ENCODE measurements at places on chromosomes 2 and 18.

DNA sequence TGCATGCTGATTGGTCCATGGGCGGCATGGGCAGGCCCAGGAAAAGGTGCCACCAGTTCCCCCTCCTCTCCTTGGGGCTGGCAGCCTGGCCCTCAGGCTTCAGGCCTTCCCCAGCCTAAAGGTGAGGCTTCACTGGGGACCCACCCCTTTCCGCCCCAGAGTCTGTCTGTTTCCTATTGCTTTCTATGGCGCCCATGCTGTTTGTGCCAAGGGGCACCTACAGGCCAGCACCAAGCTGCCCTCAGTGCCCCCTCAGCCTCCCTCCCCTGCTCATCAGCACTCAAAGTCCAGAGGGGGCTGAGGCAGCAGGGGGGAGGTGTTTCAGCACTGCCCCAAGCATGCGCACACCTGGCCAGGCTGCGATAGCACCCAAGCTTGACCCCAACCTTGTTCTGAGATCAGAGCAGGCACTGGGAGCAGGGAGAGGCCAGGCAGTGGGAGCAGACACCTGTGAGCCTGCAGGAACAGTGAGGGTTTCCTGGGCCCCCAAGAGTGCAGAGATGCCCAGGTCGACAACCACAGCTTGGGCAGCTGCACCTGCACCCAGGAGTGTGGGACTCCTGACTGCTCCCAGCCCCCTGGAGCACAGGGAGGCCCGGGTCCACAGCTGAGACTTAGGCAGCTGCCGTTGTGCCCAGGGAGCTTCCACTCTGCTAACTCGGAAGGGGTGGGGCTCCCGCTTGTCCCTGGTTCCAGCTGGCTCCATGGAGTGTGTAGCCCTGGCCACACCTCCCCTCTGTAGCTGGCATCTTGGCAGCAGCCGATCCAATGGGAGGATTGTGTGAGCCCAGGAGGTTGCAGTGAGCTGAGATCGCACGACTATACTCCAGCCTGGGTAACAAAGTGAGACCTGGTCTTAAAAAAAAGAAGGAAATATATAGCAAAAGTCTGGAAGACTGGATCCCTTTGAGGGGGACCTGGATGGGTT is 69.1 kb downstream of the NCAPH start:
- DNase-seq, result no peak

DNA sequence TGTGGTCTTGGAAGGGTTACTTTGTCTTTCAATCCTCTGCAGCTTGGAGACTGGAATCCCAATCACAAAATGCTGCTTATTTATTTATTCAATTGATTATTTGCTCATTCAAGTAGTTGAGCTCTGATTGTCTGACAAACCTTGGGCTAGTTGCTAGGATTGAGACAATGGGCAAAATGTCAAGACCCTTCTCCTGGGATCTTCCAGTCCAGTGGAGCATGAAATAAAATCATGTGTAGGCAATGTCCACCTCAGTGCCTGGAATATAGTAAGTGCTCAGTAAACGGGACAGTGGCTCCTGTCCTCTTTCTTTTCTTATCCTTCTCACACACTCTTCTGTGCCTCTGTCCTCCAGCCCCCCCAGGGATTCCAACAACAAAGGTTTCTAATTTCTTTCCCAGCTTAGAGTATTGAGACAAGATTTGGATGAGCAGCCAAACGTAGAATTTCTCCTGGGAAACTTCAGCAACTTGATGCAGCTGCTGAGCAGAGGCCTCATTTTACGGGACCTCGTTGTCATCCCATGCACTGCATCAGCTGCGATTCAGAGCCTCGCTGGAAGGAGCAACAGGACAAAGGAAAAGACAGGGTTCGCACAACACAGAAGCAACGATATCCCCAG is 545.0 kb downstream of the SOX11 start:
- DNase-seq, result no peak

- no peak for DNase-seq
Observed at GRCh38 chr2:230564805-230565779, 147.6 kb upstream of the CAB39 start.

- no peak for DNase-seq
Observed at GRCh38 chr2:33660416-33661123, 61.5 kb upstream of the FAM98A start.

DNA sequence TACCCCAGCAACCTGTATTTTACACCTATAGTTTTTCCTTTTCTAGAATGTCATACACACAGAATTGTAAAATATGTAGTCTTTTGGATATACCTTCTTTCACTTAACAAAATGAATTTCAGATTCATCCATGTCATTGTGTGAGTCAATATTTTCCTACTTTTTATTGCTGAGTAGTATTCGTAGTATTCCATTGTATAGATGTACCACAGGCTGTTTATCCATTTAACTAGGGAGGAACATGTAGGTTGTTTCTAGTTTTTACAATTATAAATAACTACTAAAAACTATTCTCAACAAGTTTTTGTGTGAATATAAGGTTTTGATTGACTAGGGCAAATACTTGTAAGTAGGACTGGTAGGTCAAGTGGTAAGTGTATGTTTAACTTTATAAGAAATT is 187.4 kb downstream of the ACOXL start:
- DNase-seq, result no peak

DNA sequence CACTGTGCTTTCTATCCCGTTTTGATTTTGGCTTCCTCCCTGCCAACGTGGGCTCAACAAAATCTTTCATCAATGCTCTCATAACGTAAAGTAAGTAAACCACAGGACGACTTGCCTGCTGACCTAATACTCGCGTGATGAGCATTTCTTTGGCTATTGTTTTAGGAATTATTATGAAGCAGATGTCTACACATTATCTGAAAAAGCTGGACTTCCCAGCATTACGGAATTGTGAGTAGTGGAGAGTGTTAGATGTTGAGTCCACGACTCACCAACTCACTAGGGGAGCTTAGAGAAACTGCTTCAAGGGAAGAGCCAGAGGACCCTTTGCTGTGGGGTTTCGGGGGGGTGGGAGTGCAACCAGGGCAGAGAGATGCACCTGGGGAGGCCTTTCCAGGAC is 21.9 kb downstream of the HJURP start:
- no peak for DNase-seq

DNA sequence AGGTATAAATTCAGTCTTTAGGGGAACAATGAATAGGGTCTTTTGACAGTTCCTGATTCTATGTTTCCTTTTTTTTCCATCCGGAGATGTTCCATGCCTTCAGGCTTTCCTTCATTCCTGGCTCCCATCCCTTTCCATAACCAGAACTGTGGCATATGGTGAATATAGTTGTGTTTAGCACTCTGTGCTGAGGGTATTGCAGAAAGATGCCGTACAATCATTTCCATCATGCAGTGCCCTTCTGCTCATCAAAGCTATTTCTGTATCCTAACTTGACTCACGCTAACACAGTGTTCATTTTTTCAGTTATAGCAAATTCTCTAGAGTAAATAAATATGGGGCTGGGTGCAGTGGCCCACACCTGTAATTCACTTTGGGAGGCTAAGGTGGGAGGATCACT is 131.9 kb upstream of the EML6 start:
- DNase-seq, result no peak

GRCh38 chr2:58601017-58601416 is 359.9 kb upstream of the FANCL start:
- DNase-seq, result no peak

GRCh38 chr2:105395691-105396090 is 3.2 kb downstream of the FHL2 start:
- DNase-seq, result no peak

DNA sequence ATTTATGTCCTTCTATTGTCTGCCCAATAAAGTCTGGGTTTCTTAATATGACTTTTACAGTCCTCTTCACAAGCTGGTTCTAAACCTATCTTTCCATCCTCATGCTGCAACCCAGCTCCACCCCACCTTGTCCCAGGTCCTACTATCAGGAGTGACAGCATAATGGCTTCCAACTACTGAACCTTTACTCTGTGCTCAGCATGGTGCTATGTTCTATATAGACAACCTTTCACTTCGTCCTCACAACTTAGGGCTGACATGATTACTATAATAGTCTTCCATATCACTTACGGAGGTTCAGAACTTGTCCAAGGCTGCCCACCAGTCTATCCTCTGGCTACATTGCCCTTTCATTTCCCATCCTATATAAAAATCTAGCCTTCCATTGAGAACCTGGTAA is 256.8 kb downstream of the ALK start:
- DNase-seq, result no peak

DNA sequence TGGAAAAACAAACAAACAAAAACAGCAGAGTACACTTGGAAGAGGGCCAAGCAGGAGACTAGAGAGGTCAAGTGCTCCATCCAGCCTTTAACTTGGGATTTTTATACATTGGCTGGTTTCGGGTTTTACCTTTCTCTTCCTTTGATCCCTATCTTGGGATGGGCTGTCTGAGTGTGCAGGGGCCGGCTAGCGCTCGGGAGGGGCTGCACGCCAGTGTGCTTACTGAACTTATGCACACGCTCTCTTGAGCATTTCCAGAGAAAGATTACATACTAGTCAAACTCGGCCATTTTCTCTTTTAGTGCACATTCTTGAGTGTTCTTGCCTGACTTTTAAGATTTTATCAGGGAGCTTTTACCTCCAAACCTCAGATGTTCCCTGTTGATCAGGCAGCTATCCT is 707.8 kb downstream of the DSC3 start:
- DNase-seq, result no peak

DNA sequence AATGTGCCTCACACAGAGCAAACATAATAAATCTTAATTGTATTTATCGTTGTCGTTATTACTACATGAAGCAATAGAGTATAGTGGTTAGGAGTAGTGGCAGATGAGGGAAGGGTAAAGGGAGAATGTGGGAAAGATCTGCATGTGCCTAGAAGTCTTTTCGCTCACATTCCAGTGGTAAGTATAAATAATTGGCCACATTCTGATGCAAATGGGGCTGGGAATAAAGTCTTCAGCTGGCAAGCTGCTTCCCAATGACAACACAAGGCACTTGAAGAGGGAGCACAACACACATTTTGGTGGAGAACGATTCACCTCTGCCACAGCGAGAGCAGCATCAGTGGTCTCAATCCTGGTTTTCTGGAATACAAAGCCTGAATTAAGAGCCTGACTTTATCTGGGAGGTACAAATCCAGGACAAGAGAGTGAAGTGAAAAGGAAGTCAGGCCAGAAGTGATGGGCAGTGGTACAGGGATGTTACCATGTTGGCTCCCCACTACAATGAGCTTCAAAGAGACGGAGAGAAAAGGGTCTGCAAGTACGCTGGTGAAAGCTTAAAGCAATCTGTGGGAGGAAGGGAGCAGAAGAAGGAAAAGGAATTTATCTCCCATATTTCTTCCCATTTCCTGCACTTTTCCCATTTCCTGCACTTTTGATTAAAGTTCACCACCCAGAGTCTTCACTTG is 112.3 kb downstream of the ARHGAP15 start:
- DNase-seq, result no peak

DNA sequence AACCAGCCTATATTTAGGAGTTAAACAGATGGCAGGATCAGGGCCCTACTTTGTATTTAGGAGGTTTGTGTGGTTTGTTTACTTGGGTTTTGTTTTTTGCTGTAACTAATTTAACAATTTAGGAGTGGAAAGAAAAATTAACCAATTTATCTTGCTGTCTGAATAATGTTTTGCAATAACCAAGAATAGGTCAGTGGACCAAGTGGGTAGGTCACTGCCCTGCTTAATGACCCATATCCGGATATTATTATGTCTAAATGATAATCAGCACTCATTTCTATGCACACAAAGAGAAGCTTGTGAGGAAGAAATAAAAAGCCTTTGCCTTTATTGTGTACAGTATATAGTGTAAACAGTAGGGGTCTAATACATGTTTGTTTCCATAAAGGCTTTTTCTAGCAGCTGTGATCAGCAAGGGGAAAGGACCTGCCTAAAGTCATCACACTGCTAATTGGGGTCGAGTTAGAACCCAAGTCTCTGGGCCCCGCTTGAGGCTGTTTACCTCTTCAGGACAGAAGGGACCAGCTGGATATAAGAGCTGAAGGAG is 76.6 kb downstream of the TGOLN2 start:
- no peak for DNase-seq

- DNase-seq, result no peak
Observed at GRCh38 chr2:5766056-5766455, 73.9 kb downstream of the SOX11 start.

GRCh38 chr18:79494936-79495335 is 99.2 kb downstream of the NFATC1 start:
- DNase-seq, result no peak

- no peak for DNase-seq
Observed at GRCh38 chr18:26470011-26470637, 78.2 kb downstream of the KCTD1 start.

DNA sequence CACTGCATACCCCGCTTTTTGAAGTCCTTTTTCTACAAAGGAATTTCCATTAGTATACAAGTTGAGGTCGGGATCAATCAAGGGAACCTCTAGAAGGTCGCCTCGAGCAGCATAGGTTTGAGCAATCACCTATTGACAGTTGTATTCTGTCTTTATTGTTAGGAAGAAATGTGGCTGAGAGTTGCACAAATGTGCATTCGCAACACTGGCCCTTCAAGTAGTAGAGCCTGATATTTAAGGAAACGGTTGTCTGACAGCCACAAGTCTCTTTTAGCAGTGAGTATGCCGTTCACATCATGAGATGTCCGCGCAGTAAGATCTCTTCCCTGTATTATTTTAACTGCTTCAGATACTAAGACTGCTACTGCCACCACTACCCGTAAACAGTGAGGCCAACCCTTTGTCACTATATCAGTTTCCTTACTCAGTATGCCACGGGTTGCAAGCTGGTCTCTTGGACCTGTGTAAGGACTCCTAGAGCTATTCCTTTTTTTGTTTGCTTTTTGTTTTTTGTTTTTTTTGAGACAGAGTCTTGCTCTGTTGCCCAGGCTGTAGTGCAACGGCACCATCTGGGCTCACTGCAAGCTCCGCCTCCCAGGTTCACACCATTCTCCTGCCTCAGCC is 10.0 kb upstream of the STARD7 start:
- no peak for DNase-seq

DNA sequence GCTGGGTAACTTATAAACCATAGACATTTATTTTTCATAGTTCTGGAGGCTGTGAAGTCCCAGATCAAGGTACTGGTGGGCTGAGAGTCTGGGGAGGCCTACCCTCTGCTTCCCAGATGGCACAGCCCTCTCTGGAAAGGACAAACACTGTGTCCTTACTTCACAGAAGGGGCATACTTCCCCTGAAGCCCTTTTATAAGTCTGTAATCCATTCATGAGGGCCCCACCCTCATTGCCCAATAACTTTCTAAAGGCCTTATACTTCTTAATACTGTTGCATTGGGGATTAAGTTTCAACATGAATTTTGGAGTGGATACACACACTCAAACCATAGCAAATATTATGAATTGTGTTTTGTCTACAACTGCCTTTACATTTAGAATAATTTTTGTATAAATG is 36.0 kb downstream of the ATIC start:
- DNase-seq, result no peak

DNA sequence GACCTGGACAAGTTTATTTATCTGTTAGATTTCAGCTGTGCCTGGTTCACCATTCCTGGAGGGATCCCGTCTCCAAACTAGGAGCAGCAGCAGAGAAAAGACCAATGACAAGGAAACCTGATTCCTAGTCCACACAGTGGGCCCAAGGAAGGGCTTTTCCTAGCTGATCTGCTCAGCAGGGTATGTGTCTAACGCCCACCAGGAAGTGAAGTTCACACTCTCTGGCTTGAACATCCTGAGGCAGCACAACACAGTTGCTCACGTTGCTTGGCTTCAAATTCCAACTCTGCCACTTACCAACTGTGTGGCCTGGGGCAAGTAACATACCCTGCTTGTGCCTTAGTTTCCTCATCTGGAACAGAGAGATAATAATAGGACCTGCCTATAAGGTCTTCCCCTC is 42.9 kb downstream of the XDH start:
- no peak for DNase-seq
